ENCODE measurements at places on chromosomes 12 and 14.

DNA sequence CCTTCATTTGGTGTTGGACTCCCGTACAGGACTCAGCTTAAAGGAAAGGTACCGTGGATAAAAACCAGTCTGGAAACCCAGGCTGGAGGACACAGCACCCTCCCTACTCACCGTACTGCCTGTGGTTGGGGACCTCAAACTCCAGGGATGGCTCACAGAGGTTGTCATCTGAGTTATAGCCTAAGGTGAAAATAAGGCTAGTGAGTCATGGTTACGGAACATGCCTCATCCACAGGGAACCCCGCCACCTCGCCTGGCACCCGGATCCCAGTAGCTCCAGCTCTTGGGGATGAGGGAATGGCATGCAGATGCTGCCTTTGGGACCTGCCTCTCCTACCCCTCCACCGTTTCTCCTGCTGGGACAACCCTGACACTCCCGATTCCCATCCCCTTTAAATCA, 36.8 kb upstream of the GPR68 start:
- no peak for DNase-seq

GRCh38 chr14:84483072-84483420, 1046.9 kb upstream of the FLRT2 start:
- DNase-seq, result no peak

GRCh38 chr14:34075042-34075744, 124.3 kb upstream of the EGLN3 start:
- DNase-seq, result no peak

- no peak for DNase-seq
These were observed 143.7 kb upstream of the ABCD2 start for GRCh38 chr12:39763071-39763889.

GRCh38 chr12:119840582-119840981, 36.5 kb downstream of the CIT start:
- DNase-seq, result no peak

GRCh38 chr12:28313631-28314030, 123.4 kb downstream of the CCDC91 start:
- no peak for DNase-seq

- DNase-seq, result no peak
These were observed 105.6 kb downstream of the SLC25A47 start for GRCh38 chr14:100428727-100429126.

DNA sequence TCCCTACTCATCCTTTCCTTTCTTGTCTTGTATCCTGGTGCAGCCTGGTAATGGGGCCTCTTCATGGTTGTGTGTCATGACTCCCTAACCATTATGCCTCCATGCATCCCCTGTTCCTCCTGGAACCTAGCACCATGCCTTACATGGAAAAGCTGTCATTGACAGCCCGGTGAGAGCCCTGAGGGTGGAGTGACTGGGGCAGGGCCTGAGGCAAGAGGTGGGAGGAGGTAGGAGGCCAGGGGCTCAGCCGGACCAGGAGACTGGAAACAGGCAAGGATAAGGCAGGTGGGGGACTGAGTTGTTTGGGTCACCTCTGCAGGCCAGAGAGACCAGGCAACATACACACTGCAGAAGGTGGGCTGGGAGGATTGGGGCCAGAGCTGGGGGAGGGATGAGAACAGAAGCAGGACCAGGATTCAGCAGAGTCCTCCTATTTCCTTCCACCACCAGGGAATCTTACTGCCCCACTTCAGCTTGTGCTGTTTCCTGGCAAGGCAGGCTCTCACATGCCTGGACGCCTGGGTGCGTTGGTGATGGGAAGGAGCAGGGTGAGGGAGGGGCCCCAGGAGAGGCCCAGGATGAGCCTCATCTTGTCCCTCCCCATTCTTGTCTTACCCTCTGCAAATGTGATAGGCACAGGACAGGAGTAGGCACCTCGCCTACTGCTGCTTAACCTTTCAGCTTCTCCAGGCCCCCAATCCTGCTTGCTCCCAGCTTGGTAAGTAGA, at the start of gene LTB4R2:
Gene LTB4R2 (plus strand): TSS at position 603 of the 727 bp plus-strand sequence. CDS start 525 bp downstream, outside the sequence.
- DNase-seq, result no peak
